ENCODE measurements at places on chromosomes 13 and 19.

DNA sequence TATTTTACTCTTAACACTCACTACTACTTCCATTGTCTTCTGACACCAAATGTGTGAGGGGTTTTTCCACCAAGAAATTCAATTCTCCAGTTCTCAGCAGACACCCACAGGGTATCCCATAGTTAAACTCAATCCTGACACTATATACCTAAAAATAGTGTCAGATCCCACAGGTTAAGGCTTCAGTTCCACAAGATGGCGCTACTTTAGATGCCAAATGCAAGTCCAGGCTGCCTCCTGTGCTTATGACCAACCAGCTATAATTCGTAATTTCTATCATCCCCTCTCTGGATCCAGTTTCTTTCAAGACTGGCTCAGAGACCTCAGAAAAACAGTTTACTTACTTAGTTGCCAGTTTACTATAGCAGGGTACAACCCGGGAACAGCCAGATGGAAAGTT is 1146.2 kb upstream of the SPRY2 start:
- no peak for DNase-seq

DNA sequence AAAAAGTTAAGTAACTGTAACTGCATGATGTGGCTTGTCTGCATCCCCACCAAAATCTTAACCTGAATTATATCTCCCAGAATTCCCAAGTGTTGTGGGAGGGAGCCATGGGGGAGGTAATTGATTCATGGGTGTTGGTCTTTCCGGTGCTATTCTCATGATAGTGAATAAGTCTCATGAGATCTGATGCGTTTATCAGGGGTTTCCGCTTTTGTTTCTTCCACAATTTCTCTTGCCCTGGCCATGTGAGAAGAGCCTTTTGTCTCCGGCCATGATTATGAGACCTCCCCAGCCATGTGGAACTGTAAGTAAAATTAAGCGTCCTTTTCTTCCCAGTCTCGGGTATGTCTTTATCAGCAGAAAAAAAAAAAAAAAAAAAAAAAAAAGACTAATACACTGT is 385.8 kb downstream of the SLITRK1 start:
- DNase-seq: no peak

GRCh38 chr19:3121396-3121795 is 14.4 kb upstream of the GNA15 start:
- no peak for DNase-seq

GRCh38 chr13:33284031-33284430 is 1.5 kb downstream of the STARD13 start:
- DNase-seq: no peak

GRCh38 chr13:78608688-78609463 is 5.5 kb upstream of the POU4F1 start:
- no peak for DNase-seq

DNA sequence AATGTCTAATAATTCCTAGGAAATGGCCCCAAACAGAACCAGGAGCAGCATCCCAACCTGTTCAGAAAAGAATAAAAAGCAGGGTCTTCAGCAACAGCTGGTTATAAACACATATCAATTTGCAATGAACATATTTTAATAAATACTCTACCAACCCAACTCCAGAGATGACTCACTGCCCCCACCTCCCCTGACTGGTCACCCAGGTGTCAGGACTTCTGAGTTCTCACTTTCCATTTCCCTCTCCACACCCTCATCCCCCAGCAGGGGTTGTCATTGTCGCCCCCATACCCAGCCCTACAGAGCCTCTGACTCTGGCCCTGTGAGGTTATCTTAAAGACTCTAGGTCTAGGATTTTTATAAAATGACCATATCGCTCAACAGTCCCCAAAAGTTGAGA is 6.9 kb downstream of the SERPINE3 start:
- DNase-seq: no peak

DNA sequence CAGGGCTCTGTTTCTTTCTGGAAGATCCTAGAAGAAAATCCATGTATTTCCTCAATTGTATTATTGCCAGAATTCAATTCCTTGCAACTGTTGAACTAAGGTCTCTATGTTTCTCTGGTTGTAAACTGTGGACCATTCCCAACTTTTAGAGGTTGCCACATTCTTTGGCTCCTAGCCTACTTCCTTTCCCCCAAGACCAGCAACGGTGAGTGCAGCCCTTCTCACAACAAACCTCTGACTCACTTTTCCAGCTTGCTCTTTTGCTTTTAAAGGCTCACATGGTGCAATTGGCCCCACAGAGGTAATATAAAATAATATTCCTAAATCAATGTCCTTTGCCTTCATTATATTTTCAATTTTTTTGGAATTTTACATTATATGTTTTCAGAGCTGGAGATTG is 371.3 kb downstream of the SLITRK5 start:
- no peak for DNase-seq

GRCh38 chr19:45130888-45131615 is 29.7 kb downstream of the NKPD1 start:
- no peak for DNase-seq

- DNase-seq: no peak
Measured at GRCh38 chr19:30403203-30403985, 31.2 kb downstream of the ZNF536 start.

Measured in stimulated activated CD8-positive, alpha-beta memory T cell treated with anti-CD3 and anti-CD28 coated beads, Interleukin-15, amount 100 ng/mL, for 1 hour (primary cell).